Peyer's patch (tissue), 4 donors: ENCODE measurements at places on chromosomes 13 and 19.

DNA sequence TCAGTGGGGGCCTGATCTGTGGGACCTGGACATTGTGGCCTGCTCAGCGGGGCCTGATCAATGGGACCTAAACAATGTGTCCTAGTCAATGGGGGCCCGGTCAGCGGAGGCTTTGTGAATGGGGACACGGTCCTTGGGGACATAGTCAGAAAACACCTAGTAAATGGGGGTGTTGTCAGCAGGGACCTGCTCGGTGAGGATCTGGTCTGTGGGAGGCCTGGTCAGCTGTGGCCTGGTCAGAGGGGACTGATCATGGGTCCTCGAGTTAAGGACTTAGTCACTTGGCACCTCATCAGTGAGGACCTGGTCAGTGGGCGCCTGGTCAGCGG lies 44.5 kb upstream of the TPM4 start:
- DNase-seq, result no peak

DNA sequence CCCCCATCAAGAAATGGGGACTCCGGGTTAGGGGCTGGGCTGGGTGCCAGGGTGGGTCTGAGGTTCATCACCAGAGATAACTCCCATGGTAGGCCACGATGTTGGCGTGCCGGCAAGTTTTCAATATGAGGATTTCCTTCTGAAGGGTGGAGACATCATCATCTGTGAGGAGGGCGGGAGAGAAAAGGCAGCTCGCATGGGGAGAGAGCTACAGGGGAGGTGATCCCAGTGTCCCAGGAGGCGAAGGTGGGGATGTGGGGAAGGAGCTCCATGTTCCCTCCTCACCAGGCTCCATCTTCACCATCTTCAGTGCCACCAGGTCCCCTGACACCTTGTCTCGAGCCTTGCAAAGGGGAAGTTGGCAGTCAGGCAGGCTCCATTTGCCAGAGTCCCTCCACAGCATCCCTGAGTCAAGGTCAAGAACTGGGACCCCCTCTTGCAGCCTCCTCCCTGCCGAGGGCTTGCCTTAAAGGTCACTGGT lies 430 bp downstream of the MAP4K1 start:
- DNase-seq, result no peak

DNA sequence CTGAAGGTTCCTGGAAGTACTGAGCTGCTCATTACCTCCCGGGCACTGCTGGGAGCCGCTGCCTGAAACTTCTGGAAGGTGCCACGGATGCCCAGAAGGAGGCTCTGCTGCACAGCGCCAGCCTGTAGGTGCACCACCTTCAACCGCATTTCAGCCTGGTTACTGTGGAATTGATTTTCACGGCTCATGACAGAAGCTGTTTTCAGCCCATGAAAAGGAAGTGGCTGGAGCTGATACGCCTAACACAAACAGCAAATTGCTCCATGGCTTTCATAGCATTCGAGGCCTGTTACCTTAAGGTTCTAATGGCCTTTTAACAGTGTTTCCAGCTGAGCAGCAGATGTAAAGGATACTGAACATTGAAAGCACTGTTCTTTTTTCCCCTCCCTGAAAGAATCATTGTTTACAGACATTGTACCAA lies 22.0 kb downstream of the GPC6 start:
- no peak for DNase-seq

GRCh38 chr19:18421371-18421959 lies 2.3 kb downstream of the SSBP4 start:
- no peak for DNase-seq

DNA sequence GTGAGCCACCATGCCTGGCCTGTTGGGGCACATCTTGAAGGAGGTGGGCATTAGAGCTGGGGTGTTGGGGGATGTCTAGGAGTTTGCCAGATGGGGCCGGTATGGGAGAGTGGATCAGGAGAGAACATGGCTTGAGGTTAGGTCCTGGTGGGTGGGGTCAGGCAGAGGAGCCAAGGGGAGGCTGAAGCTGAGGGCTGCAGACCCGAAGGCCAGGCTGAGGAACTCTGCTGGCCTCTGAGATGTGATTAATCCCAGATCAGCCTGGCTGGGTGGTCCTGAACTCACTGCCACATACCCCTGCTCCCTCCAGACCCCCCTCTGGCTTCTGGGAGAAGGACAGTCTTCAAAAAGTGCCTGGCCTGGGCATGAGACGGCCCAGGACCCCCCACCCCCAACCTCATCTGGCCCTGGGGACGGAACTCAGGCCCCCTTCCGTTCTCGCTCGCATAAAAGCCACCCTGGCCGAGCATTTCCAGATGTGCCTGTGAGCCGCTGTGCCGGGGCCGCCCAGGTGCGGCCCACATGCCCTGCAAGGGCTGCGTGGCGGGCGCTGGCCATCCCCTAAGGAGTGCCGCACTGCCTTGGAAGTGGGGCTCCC lies 2.7 kb downstream of the FSTL3 start:
- no peak for DNase-seq

- DNase-seq, result no peak
Measured at GRCh38 chr13:112034231-112034630, 32.7 kb upstream of the SOX1 start.

DNA sequence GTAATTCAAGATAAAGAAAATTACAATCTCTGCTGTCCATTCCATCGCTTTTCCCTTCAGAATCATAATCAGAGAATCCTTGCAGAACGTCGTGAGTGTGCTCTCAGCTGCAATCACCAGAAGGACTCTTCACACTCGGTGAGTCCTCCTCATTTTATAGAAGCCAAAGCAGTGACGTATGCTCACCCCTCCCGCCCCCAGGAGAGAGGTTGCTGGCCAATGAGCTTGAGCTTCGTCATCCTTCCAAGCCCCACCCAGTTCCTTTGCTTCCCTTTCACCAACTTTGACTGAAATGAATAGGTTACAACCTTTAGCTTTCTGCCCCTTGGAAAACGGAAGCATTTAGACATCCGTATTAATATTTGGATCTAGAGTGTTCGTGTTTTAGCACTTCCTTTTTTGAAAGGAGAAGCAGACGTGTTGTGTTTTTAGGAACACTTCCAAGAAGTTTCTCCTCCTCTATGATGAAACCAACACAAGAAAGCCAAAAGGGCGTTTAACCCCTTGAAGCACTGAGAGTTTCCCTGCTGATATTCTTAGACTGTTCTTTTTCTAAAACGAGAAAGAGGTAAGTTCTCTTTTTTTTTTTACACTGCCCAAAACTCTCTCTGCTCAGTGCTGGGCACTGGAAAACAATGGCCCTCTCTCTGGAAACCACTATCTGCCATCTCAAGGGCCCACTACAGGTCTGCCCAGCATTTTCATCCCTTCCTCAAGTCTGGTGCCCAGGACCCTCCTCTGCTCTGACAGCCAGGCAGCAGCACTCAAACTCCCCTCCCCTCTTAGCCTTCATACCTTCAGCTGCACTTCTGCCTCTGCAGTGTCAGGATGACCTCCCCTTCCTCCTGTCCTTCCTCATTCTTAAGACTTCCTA lies 44.3 kb upstream of the CEACAM21 start:
- peak; percentile 81 for DNase-seq

- DNase-seq, result no peak
Measured at GRCh38 chr19:40129425-40129824, 38.7 kb upstream of the ZNF780A start.

DNA sequence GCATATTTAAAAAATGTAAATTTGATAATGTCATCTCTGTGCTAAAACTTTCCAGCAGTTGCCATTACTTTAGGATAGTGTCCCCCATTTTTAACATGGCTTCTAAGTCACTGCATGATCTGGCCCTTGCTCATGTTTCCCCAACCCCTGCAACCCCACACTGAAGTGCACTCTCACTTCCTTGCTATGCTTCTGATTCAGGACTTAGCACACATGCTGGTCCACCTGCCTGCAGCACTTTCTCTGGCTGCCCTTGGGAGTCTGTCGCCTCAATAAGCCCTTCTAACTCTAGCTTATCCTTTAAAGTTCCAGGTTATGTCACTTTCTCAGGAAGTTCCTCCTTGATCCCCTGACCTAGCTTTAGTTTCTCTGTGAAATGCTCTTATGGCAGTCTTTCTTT lies 241.0 kb downstream of the POSTN start:
- DNase-seq, result no peak

- peak; percentile 68 for DNase-seq
Measured at GRCh38 chr19:17075864-17076542, 426 bp downstream of the MYO9B start.

DNA sequence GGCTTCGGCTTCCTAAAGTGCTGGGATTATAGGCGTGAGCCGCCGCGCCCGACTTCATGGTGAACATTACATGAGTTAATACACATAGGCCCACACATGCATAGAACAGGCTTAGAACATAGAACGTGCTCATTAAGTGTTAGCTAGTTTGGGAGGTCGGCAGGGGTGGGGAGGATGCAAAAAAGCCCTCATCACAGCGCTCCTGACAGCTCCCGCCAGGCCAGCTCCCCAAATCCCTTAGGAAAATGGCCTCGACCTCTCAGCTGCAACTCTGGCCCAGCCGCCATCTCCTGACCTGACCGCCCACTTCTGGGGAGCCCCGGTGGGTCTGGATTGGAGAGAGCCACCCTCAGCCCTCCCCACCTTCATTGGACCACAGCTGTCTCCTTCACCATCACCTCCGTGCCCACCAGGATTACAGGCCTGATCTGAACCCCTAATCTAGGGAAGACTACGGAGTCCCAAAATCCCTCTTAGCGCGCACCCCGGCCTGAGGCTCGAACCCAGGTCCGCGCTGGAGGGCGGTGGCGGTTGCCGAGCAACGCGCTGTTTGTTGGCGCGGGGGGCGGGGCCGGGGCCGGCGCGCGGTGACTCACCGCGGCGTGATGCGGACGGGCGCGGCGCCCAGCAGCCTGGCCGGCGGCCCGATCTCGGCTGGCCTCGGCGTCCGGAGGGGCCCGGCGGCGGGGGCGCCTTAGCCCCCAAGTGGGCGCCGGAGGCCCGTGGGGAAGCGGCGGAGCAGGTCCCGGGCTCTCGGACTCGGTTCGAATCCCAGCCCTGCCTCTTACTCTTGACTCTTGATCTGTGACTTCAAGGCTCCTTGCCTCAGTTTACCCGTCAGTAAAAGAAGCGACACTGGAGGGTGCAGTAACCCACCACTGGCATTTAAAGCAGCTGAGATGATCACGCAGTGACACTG lies 26.7 kb upstream of the NANOS3 start:
- DNase-seq, result peak; percentile 90

DNA sequence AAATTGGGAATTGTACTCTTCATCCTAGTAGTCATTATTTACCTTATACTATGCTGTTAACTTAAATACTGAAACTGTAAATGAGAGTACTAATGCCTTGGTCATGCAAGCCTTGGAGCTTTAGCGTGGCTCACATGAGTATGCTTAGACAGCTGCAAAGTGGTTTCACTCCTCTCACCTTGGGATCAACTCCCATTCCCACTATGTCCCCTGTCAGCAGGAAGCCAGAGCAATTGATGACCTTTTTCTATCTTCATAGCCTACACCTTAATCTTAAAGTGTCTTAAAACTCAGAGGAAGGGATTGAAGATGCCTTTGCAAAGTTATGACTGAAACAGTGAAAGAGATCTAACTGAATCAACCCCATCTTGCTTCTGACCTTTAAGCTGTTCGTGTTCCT lies 33.2 kb upstream of the CEACAM8 start:
- no peak for DNase-seq

DNA sequence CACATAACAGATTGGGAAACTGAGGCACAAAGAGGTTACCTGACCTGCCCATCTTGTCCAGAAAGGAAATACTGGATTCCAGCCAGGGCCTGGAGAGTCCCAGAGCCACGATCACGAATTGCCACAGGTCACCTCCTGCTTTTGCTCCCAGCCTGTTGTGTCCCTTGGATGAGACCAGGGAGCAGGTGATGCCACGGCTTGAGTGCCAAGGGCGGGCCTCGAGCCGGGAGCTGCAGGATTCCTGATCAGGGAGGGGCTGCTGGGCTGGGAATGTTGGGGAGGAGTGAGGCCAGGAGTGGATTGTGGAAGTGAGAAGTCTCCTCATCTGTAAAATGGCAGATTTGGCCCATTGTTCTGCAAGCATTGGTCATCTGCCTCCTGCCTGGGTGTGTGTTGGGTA lies 29.4 kb downstream of the DNM2 start:
- DNase-seq, result no peak

DNA sequence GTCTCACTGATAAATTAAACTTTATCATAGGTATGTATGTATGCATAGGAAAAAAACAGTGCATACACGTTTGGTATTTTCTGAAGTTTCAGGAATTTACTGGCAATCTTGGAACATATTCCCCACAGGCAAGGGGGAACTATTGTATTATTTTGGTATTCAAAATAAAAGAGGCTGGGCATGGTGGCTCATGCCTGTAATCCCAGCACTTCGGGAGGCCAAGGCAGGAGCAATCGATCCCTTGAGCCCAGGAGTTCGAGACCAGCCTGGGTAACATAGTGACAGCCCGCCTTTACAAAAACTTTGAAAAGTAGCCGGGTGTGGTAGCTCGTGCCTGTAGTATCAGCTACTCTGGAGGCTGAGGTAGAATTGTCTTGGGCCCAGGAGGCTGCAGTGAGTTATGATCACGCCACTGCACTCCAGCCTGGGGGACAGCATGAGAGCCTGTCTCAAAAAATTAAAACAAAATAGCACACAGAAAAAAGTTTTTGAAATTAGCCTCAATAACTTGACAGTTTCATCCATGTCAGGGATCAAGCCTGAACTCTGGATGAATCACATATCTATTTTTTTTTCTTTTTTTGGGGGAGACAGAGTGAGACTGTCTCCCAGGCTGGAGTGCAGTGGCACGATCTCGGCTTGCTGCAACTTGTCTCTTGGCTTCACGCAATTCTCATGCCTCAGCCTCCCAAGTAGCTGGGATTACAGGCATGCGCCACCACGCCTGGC lies 29.1 kb upstream of the HOMER3 start:
- DNase-seq, result no peak

DNA sequence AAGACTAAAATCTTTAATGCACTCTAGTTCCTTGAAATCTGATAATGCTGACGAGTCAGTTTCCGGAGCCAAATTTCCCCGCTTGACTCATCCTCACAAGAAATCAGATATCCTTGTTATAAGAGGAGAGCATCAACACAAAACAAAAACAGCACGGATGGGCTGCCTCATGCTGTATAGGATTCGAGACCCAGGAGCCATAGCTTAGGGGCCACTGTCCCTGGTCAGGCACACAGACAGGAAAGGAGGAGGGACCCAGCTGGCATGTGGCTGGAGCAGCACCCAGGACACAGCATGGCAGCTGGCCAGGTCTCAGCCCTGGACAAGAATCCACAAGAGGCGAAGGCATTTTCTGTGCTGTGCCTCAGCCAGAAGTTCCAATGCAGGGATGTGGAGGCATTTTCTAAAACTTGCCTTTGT lies 110.2 kb upstream of the SPATA13 start:
- no peak for DNase-seq

GRCh38 chr13:87138866-87139265 lies 532.3 kb upstream of the SLITRK5 start:
- DNase-seq, result no peak

DNA sequence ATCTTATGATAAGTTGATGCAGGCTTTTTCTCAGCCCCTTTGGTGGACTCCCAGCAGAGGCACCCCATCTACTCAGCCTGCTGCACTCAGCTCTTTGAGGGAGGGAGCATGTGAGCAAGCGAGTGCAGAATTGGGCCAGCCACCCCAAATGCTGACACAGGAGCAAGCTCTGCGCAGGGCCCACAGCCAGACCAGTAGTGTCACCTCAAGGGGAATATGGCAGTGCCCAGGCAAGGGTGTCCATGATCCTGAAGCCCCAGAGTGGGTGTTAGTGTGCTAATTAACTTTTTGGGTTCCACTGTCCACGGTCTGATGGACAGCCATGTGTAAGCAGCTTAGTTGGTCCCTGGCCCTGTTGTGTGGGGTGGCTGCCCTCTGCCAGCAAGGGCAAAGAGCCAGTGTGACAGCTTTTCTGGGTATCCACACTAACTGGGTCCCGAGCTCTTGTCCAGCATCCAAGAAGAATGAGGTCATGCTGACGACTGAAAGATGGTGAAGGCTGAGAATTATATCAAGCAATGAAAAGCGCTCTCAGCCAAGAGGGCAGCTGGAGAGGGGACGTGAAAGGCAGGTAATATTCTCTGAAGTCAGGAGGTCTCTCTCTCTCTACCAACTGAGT lies 898.3 kb upstream of the PCDH9 start:
- DNase-seq, result no peak
